A549 treated with Mapracorat at 1 μM for 4 hours (cell line): ENCODE measurements at places on chromosomes 1 and 21. TPM values are rescaled to one million over a fixed set of nuclear protein-coding genes. Genes with fewer than 3 reads are reported as not detected.

The LAD1 gene
- total RNA-seq = 0.69 to 1.4 TPM (median 1.0 TPM) in 5 replicates

The PGLYRP4 gene
- not detected in 5 replicates for total RNA-seq

The CAMK1G gene
- 0.17 to 0.36 TPM (median 0.27 TPM) in 5 replicates for total RNA-seq

The TMEM125 gene
- total RNA-seq = not detected in 5 replicates

The CA6 gene
- not detected in 5 replicates for total RNA-seq

The OR2L8 gene
- not detected in 5 replicates for total RNA-seq
